Spleen (tissue), 13 donors: ENCODE measurements at places on chromosomes 3 and 15.

DNA sequence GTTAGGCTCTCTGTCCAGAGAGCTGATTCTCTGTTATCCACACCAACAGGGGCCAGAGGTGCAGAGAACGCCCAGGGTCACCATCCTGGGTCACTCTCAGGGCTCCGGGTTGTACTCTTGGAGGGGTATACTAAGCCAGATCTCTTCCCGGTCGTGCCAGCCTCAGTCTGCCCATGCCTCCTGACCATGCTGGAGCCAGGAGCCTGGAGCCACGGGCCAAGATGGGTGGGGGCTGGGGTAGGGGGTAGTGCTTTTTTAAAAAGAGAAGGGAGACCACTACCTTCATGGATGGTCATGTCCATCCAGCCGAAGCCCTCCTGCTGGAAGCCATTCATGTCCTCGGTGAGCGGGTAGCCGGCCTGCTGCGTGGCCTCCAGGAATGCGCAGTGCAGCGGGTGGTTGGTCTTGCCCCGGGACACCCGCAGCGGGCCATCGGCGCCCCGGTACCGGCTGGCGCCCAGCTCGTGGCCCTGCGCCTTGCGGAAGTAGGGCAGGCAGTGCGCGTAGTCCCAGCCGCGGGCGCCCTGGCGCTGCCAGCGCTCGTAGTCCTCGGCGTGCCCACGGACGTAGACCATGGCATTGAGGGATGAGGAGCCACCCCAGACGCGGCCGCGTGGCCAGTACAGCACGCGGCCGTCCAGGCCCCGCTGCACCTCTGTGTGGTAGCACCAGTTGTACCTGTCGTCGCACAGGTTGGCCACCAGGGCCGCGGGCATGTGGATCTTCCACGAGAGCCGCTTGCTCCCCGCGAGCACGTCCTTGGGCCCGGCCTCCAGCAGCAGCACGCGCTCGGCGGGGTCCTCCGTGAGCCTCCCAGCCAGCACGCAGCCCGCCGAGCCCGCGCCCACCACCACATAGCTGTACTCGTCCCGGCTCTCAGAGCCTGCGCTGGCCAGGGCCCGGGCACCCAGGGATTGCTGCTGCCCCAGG is 22.9 kb downstream of the CHDH start:
- H3K4me1 ChIP-seq, result no peaks in the 10 kb centered on the region
- H3K27me3 ChIP-seq, result no peaks in the 10 kb centered on the region
- H3K4me3 ChIP-seq, result no peak overlapping the region
- no peaks in the 10 kb centered on the region for H3K36me3 ChIP-seq

DNA sequence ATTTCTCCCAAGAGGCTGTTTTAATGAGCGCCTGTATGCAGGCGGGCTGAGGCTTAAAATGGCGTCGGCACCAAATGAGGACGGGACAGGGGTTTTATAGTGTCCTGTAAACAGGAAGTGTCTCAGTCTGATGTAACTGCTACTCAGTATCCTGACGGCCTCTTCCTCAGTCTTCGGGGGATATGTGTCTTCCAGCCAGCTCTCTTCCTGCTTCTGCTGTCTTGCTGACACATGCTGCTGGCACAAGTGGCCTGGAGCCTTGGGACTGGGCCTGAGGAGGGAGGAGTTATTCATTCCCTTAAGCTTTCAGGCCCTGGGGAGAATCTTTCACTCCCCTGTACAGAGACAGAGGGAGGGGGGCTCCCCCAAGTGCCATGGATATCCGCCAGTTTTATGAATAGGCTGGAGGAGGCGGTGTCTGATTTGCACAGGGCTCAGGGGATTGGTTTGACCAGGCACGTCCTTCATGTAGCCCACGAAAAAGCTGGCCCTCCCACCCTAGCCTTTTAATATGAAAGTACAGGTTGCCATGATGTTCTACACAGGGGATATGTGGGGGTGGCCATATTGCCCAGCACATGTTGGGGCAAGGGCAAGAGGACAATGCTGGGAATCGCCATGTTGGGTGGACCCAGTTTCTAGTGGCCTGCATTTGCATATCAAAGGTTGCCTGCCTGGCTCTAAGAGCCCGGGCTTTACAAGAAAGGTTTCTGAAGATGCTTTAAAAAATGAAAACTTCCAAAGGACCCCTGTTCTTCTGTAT is 19.9 kb downstream of the NDUFB4 start:
- no peak overlapping the region for H3K4me3 ChIP-seq
- H3K27me3 ChIP-seq, result no peaks in the 10 kb centered on the region

DNA sequence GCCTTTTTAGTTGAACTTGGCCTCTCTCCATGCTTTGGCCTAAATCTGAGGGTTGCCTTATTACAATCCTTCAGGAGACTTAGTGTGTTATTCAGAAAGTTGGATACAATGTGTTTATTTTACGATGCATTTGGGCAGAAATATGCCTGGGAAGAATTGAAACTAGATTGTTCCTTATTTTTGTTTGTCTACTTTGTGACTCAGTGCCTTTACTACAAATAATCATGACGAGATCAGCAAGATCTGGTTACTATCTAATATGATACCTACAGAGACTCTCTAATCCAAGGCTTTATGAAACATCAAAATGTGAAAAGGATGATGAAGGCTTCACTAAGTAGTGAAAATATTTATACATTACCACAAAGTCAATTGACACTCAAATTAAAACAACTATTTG is 82.2 kb downstream of the RBMS3 start:
- no peaks in the 10 kb centered on the region for H3K36me3 ChIP-seq
- H3K27ac ChIP-seq, result no peak overlapping the region
- H3K4me1 ChIP-seq, result no peaks in the 10 kb centered on the region
- H3K27me3 ChIP-seq, result no peaks in the 10 kb centered on the region

- no peaks in the 10 kb centered on the region for H3K4me1 ChIP-seq
- DNase-seq, result no peak
- no peaks in the 10 kb centered on the region for H3K27me3 ChIP-seq
- no peak overlapping the region for H3K4me3 ChIP-seq
- no peaks in the 10 kb centered on the region for H3K36me3 ChIP-seq
Observed at GRCh38 chr3:24352893-24353553, 141.6 kb downstream of the THRB start.

- no peak overlapping the region for H3K27ac ChIP-seq
- DNase-seq, result no peak
- H3K4me1 ChIP-seq, result no peaks in the 10 kb centered on the region
Observed at GRCh38 chr3:106566277-106566676, 697.5 kb upstream of the CBLB start.
